Lung (tissue), 17 donors: ENCODE measurements at places on chromosomes 1 and 21. TPM values are rescaled to one million over a fixed set of nuclear protein-coding genes. Genes with fewer than 3 reads are reported as not detected.

The GPR161 gene
- 2.8 TPM for polyA plus RNA-seq

The SEC16B gene
- polyA plus RNA-seq, result 2.6 TPM

DNA sequence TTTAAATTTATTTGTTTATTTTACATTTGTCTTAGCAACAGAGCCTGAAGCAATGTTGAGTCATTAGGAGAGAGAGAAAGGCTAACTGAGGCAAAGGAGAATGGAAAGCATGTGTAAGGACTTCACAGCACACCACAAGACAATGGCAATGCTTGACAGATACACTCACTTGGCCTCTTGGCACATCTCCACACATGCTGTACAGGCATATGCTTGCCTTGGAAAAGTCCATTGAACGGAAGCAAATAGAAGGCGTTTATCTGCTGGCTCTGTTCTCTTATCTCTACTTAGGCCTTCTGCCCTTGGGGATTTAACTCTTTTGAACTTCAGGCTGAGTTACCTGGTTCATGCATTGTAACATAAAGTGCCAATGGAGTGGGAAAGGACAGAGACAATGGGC lies 262.2 kb upstream of the POU3F1 start:
- DNase-seq, result no peak

GRCh38 chr1:51506537-51506936 lies 12.5 kb downstream of the EPS15 start:
- peak; percentile 40 for DNase-seq

The PODN gene
- 16.4 TPM for polyA plus RNA-seq

The GMEB1 gene
- polyA plus RNA-seq, result 9.0 TPM

DNA sequence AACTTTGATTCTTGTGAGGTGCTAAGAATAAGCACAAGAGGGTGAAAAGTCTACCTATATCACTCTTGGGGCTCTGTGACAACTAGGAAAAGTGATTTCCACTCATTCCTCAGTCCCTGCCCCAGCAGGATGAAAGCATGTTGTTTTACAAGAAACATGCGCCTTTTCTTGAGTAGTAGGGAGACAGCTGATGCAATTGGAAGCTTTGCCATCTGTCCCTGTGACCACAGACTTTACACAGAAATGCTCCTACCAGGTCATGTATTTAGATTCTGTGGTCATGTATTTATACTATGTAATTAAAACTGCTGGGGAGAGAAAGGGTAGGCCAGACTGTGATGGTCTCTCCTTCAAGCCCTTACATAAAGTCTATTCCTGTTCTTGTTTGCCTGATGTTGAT lies 445.5 kb downstream of the PTPRC start:
- DNase-seq, result no peak

The KIRREL1 gene
- 19.2 TPM for polyA plus RNA-seq

The HORMAD1 gene
- 0.26 TPM for polyA plus RNA-seq

- DNase-seq, result no peak
Observed at GRCh38 chr1:245197121-245197520, 42.3 kb downstream of the KIF26B start.

GRCh38 chr1:67747671-67748546 lies 62.9 kb downstream of the GADD45A start:
- DNase-seq, result no peak

- DNase-seq, result no peak
Observed at GRCh38 chr21:36481639-36482038, 1.7 kb upstream of the CLDN14 start.

- DNase-seq, result no peak
Observed at GRCh38 chr1:47325528-47325927, 8.1 kb upstream of the CMPK1 start.

DNA sequence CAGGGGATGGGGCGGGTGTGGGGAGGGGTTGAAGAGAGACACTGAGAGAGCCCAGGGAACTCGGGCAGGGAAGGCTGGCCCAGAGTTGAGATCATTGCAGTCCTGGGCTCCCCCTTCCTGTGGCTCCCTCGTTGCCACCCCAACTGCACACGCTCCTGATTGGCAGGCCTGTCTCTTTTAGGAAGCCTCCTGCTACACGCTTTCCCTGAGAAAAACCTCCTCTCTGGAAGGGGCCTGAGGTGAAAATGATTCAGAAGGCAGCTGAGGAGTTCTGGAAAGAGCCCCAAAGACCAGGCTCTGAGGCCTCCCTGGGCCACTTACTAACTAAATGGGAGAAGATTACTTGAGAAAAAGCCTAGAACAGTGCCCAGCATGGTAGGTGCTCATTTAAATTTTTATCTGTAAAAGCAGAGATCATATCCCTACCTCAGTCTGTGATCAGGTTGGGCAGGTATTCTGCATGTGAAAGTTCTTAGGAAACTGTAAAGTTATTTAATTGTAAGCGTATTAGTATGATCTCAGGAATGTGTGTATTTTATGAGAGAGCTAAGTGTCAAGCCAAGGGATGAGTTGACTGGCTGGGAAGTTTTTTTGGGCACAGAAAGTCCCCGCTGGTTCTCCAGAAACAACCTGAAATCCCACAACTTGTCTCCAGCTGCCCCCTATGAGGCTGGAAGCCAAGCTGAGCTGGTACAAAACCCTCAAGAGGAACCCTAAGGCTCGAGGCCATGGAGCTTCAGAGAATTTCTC lies 65.2 kb upstream of the EPS8L3 start:
- DNase-seq, result no peak
